ENCODE measurements at places on chromosomes 3 and 15.

GRCh38 chr15:70308011-70308734 lies 210.5 kb upstream of the TLE3 start:
- no peak for DNase-seq

- DNase-seq: no peak
These were observed 465 bp downstream of the RUVBL1 start for GRCh38 chr3:128123156-128123537.

GRCh38 chr3:181952221-181952620 lies 240.5 kb downstream of the SOX2 start:
- no peak for DNase-seq

- no peak for DNase-seq
These were observed 66.5 kb upstream of the PYGO1 start for GRCh38 chr15:55654561-55655031.

DNA sequence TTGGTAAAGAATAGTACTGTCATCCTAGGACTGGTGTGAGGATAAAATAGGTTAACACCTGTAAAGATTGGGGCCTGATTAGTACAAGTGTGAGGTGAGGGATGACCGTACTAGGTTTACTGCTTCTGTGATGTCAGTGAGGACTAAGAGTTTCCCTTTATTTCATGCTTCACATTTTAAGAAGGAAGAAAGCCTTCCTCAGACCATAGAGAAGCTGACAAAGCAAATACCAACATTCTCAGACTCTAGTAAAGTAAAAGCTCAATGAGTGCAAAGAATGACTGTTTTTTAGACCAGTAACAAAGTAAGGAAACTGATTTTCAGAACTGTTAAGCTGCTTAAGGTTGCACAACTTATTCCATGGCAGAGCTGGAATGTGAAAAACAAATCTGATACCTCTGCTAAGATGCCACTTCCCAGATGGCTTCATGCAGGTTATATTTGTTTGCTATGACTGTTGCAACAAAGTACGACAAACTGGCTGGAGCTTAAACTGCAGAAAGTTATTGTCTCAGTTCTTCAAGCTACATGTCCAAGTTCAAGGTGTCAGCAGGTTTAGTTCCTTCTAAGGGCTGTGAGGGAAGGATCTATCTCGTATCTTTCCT lies 354.9 kb downstream of the RSL24D1 start:
- DNase-seq: no peak

DNA sequence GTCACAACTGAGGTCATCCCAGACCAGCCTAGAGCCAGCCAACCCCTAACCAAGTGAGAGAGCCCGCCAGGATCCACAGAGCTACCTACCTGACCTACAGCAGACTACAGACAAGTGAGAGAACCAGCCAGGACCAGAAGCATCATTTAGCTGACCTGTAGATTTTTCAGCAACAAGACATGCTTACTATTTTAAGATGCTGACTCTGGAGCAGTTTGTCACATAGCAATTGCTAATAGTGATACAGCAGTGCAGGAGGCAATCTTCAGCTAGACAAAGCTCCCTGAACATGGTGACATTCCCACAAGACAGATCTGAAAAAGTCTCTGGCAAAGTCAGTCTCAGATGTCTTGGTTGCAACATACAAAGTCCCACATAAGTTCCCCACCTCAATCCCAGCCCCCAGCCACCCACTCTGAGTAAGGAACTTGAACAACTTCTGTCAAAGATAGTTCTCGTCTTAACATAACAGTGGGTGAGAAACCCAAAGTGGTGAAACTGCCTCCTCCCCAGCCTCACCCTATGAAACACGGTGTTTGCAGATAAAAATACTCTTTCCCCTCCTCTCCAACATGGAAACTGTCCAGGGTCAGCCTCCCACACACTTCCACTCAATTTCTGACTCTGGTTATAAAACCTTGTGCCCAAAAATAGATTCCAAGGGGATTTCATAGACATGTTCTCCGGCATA lies 120.3 kb upstream of the SLC6A11 start:
- DNase-seq: no peak

DNA sequence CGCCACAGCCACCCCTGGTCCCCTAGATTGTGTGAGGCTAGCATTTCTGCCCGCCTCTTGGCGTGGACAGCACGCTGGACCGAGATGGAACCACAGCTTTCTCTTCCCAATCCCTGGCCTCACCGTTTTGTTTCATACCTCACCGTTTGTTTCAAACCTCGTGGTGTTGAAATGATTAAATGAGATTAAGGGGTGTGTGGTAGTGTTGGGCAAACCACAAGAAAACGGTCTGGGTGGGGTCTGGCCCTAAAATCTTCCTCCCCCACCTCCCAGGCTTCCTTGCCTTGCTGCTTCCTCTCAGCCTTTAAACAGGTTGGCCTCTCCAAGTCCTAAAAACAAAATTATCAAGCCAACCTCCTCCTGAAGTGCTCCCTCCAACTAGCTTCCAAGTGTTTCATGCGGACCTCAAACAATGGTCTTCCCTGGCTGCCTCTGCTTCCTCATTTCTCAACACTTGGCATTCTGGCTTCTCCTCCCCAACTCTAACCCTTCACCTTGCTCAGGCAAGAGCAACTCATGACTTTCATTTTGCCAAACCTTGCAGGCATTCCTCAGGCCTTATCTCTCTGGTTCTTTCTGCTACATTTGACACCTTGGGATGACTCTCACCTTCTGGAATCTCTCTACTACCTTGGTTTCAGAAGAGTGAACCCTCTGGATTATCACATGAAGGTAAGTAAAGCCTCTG lies 1.4 kb upstream of the ATP13A3 start:
- DNase-seq: no peak

DNA sequence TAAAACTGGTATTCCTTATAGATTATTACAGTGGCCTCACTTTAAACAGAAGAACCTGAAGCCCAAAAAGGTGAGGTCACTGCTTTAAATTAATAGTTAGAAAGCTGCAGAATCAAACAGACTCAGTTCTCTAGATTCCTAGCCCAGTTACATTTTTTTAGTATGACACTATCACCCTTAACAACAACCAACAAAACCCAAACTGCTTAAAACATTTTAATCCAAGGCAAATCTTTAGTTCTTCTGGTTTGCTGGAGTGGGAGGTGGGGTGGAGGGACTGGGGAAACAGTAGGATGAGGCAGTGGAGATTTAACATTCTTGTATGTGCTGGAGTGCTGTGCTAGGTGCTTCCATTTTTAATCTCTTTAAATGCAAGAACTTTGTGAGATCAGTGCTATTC lies 631.6 kb upstream of the KCNMB2 start:
- no peak for DNase-seq

GRCh38 chr15:68518046-68518445 lies 60.7 kb upstream of the CORO2B start:
- DNase-seq: no peak

DNA sequence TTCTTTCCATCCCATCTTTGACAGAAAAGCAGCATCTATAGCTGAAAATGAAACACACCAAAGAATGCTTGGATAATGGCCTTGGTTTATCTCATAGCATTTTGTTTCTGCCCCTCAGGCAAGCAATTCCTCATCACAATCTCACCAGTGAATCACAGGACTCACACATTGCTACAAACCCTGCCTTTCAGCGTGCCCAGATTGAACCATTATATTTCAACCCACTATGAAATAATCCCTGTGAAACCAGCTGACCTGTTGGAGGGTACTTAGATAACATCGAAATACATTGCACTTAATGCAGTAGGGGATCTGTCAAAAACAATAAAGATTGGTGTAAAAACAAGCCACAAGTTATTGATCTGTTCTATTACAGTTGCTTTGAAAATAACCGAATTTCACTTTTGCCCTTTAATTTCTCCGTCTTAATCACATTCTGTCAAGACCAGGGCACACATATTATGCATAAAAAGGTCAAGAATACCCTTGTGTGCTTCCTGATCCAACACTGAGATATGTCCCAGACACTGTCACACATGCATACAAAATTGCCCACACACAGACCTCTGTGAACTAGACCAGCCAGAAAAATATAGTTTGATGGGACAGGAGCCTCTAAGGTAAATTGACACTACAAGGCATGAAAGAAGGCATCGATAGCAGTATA lies 839.8 kb downstream of the NTRK3 start:
- DNase-seq: no peak

DNA sequence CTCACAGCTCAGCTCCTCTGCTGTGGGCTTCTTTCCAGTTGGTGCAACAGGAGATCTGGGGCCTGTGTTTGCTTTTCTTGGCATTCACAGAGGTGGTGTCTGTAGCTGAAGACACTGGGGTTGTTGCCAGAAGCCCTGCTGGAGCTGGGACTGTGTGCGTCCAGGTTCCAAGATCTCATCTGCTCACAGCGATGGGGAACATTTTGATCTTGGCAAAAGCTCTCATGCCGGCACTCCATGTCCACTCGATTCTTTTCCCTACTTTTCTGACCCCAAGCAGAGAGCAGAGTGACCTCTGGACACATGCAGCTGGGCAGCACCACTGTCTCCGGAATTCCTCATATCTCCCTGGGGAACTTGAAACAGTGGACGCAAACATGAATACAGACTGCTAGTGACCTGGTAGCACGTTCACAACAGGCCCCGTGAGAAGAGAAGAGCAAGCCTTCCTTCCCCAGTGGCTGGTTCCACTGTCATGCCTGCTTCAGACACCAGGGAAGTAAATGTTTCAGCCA lies 36.1 kb upstream of the MECOM start:
- no peak for DNase-seq

DNA sequence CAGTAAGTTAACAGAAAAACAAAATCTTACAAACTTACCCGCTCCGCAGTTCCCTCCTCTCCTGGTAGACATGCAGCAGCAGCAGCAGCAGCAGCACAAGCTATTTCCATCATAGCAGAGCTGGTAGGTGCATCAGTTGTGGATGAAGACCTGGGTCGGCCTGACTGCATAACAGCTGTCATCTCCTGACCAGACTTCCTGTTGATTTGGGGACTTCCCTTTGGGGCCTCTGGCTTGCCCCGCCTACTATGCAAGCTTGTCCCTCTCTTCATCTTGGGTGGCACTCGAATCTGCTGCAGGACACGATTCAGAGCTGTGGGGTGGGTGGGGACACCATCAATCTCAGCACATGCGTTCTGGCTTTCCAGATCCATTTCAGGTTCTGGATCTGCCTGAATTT lies 65.7 kb downstream of the TMCC1 start:
- no peak for DNase-seq

DNA sequence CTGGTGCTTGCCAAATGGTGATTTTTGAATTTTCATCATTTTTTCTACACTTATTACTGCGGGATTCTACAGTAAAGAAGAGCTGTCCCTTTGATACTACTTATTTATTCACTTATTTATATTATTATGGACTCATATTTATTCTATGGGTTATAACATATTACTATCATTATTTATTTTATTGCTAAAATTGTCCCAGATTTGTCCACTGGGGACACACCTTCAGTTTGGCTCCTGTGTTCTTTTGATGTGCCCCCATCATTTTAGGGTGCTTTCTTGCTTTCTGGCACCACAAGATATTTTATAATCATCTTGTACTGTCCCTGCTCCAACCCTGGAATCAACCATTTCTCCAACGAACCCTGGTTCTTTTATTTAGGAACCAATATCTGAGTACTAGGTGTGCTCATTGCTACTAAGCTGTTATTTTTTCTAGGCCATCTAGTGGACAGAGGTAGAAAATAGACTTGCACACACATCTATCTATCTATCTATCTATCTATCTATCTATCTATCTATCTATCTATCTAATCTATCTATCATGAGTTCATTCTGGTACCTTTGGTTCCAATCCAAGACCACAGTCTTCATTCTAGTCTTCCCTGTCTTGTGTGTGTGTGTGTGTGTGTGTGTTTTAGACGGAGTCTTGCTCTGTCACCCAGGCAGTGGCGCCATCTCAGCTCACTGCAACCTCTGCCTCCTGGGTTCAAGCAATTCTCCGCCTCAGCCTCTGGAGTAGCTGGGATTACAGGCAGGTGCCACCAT lies 16.0 kb downstream of the SLC22A14 start:
- no peak for DNase-seq

- DNase-seq: no peak
These were observed 36.9 kb downstream of the RHCG start for GRCh38 chr15:89459271-89460038.

DNA sequence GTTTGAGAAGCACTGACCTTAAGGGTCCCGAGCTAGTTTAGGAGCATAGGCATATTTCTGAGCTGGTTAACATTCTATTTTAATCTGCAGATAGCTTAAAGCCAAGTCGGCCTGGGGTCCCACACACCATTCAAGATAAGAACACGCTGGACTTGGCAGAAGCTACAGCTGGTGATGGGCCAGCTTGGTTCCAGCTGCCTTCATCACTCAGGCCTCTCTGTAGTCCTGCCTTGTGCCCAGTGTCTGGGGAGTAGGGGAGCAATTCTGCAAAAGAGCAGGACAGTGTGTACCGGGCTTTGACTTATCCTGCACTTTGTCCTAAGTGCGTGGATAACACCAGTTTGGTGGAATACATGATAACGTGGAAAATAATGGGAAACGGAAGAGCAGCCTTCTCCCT lies 164.5 kb downstream of the MEGF11 start:
- DNase-seq: no peak

- DNase-seq: no peak
These were observed 1.0 kb downstream of the KLHL18 start for GRCh38 chr3:47283591-47284364.

DNA sequence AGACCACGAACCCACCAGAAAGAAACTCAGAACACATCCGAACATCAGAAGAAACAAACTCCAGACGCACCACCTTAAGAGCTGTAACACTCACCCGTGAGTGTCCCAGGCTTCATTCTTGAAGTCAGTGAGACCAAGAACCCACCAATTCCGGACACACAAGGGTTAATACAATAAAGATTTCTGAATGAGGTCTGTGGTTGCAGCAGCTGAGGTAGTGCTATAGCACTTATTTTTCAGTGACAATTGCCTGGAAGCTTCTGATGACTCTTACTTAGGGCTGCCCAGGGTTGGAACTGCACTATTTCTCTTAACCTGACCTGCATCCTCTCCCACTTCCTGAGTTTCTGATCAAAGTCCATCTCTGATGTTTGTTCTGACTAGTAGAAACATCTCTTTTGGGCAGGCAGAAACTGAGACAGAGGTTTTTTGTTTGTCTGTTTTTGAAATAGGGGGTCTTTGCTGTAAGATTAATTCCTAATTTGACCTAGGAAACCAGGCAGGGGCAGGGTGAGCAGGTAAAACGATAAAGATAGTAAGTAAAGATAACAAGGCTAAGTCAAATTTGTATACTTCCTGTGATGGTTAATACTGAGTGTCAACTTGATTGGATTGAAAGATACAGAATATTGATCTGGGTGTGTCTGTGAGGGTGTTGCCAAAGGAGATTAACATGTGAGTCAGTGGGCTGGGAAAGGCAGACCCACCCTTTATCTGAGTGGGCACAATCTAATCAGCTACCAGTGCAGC lies 169.1 kb downstream of the GAP43 start:
- no peak for DNase-seq

GRCh38 chr3:126191246-126191645 lies 10.9 kb upstream of the ALDH1L1 start:
- no peak for DNase-seq

- no peak for DNase-seq
These were observed 75.1 kb downstream of the ATP10A start for GRCh38 chr15:25787855-25788520.

All from activated T-helper 1 cell treated with anti-CD3 and anti-CD28 coated beads, Interleukin-2, amount 50 U/mL, for 16 hours (primary cell).